Stimulated activated naive CD8-positive, alpha-beta T cell treated with anti-CD3 and anti-CD28 coated beads, Interleukin-15, Interleukin-2, amounts not matched to agents 100 U/mL and 50 U/mL, for 24 hours (primary cell): ENCODE measurements at places on chromosomes 7 and 10.

GRCh38 chr7:74084722-74085578 lies 1.3 kb downstream of the LIMK1 start:
- no peak for DNase-seq

DNA sequence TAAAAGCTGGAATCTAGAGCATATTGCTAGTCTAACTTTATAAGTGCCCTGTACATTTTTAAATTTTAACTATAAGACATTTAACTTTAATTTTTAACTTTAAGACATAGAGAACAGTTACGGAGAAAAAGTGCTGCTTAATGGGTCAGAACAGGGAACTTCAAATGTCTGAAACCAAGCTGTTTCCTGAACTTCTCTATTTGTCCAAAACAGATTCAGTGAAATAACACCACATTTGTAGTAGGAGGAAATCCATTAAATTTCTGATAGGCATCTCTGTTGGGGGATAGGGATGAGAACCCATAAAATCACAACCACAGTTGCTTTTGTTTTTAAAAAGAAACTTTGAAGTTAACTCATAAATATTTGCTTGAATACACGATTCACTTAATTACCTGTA lies 170.8 kb upstream of the ANK3 start:
- no peak for DNase-seq

- DNase-seq: no peak
Measured at GRCh38 chr10:74733612-74734011, 92.8 kb upstream of the KAT6B start.

GRCh38 chr10:125079091-125079600 lies 81.2 kb downstream of the CTBP2 start:
- DNase-seq: no peak

GRCh38 chr7:22945584-22945983 lies 68.3 kb downstream of the HYCC1 start:
- no peak for DNase-seq

- DNase-seq: no peak
Measured at GRCh38 chr7:3884543-3884942, 583.5 kb downstream of the SDK1 start.

DNA sequence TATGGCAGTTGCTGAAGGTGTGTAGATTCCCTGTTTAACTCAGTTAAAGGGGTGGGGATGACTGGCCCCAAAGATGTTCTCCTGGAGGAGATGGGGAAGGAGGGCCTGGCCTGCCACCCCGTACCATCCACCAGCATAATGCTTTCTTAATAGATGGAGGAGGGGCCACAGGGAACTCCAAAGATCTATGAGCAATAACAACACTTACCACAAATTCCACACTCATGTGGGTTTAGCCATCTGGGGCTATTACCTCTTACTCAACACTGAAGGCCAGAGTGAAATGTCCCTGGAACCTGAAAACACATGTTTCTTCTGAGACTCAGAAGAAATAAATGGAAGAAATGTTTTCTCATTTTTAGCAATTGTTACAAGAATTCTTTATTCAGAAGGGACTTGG lies 259.0 kb downstream of the CXCL12 start:
- no peak for DNase-seq

- DNase-seq: no peak
Measured at GRCh38 chr10:57334523-57334922, 933.2 kb downstream of the IPMK start.

DNA sequence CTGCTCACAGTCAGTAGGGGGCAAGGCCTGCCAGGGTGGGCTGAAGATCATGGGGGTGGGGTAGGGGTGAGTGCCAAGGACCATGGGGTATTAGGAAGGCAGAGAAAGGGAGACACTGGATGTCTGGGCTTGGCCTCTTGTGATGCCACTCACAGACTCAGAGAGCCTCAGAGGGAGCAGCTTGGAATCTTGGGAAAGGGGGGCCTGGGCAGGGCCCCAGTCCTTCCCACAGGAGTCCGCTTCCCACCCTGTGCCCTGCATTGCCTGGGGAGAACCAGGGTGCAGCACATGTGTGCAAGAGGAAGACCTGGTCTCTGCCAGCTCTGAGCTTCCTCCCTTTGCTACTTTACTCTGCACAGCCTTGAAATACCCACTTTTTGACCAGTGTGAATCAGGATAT lies 4.3 kb downstream of the ADCY1 start:
- DNase-seq: no peak

- DNase-seq: no peak
Measured at GRCh38 chr10:50260791-50261281, 9.5 kb upstream of the ASAH2 start.

DNA sequence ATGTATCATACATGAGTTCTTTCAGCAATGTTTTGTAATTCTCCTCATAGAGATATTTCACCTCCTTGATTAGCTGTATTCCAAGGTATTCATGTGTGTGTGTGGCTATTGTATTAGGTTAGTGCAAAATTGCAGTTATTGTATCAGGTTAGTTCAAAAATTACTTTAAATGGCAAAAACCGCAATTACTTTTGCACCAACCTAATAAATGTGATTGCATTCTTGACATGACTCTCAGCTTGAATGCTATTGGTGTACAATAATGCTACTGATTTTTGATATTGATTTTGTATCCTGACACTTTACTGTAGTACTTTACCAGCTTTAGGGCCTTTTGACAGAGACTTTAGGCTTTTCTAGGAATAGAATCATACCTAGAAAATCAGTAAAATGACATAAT lies 297.4 kb downstream of the ZWINT start:
- no peak for DNase-seq

DNA sequence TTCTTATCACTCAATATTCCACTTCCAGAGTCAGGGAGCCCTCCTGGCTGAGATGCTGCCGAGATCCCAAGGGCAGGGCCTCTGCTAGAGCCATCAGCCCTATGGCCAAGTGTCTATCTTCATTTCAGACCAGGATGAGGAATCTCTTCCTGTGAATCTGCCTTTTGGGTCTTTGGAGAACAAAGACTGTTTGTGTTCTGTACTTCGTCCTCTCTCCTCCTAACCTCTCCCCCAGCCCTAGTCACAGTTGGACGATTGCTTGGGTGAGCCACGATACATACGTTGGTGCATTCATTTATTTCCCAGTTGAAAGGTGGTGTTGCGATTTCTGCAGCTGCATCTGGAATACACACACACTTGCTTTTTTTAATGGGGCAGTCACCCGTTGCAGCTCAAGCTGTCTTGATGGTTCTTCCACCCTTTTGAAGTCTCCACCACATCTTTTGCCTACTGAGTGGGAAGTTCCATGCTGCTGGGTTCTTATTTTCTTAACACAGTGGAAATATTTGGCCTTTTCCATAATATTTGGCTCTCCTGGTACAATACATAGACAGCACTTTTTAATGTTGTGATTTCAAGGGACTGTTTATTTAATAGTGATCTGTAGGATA lies 26.7 kb downstream of the SH3PXD2A start:
- no peak for DNase-seq

DNA sequence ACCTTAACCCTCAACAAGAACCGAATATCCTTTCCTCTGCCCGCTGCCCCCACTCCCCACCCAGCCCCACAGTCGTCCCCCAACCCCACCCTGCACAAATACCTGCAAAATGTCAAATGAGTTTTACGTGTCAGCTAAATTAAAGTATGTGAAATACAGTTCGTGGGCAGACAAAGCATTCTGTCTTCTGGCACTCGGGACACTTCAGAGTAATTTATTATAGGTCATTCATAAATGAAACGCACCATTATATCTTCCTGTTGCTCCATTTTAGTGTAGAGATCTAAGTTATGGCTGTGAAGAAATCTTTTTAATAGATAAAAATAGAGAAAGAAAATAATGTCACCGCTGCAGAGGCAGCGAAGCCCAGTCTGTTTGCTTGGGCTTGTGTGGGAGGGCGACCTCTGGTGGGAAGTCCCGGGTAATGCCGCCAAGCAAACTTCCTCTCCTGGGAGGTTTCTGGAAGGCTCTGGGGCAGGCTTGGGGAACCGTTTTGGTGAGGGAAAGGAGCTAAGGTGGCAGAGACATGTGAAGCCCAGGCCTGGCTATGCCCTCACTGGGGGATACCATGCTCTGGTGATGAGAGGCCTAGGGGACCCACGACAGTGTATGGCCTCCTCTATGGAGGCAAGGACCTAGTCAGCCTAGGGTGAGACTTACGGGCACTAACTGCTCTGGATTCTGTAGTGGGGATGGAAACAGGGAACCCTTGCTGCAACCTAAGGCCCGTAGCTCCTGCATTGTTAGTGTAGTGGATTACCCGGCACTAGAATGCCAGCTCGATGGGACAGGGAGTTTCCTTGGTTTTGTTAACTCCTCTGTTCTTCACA lies 604.9 kb downstream of the LRMDA start:
- DNase-seq: peak; percentile 53

GRCh38 chr7:18288322-18289037 lies 207.1 kb upstream of the HDAC9 start:
- DNase-seq: no peak

- DNase-seq: no peak
Measured at GRCh38 chr10:110005719-110006118, 2.1 kb upstream of the ADD3 start.

GRCh38 chr10:13271552-13272163 lies 28.2 kb downstream of the PHYH start:
- peak; percentile 46 for DNase-seq

DNA sequence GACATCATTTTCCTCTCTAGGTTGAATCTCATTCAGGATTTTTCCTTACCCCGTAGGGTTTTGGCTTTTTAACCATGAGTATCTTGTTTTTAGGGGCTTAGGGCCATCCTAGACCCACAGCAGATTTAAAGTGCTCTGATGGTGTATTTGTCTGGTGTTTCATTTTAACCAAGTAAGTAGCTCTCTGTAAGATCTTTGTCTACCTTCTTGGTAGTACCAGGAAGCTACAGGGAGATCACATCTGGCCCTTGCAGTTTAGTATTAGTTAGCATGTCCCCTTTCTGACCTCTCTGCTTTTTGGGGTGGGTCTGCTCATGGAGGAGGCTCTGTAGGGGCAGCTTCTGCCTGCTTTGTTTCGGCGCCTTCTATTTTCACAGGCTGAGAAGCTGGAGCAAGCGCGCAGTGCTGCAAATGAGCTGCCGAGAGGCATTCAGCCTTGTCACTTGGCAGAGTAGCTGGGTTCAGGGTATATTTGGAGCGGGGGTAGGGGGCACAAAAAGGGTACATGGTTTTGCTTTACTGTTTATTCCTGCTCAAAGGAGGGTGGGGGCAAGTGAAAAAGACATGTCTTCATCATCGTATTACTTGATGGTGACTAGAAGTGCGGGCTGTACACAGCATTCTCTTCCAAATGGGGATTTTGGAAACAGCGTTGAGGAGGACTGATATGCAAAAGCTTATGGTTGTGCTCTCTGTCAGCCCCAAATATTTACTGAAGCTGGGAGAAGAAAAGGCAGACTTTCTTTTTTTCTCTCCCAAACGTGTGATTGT lies 146.3 kb downstream of the CELF2 start:
- peak; percentile 45 for DNase-seq

DNA sequence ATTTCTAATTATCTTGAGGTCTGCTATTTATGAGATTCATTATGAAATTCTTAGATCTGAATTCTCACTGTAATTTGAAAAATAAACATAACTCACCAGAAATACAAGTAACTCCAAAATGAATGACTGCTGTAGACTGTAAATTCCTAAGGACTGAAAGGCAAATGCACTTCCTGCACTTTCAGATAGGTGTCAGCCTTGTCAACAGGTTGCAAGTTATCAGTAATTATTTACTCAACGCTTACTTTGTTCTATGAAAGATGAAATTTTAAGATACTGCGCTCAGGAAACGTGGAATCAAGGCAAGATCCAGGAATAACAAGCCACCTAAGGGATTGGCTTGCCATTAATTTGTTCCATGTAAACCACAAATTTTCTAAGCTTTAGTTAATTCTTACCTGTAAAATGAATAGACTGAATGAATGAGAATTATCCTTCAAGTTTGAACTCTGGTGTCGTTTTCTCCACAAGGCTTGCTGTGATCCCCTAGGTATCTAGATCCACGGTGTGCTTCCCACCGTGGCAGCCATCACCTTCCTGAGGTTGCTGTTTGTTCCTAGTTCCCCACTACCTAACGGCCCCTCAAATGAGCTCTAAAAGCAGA lies 12.6 kb downstream of the DHX32 start:
- DNase-seq: peak; percentile 10

DNA sequence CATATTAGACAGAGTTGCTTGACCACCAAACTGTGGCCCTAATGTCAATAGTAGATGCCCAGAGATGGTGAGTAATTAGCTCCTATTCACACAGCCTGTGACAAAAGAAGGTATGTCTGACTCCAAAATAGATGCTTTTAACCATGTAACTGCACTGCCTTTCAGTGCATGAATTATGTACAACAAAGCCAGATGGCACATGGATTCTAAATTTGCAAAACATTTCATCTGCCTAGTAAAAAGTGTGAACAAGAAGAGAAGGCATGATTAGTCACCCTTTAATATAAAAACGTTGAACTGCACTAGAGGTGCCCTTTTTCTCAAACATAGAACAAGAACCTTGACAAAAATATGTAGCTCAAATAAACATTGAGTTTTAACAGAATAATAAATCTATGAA lies 35.5 kb upstream of the PTPRZ1 start:
- DNase-seq: no peak

- DNase-seq: no peak
Measured at GRCh38 chr10:95263864-95264226, 27.0 kb downstream of the PDLIM1 start.

GRCh38 chr7:81457852-81458522 lies 311.9 kb downstream of the HGF start:
- DNase-seq: no peak

GRCh38 chr10:71079761-71080380 lies 132.5 kb upstream of the UNC5B start:
- DNase-seq: no peak

- DNase-seq: no peak
Measured at GRCh38 chr10:7491230-7491629, 80.4 kb upstream of the SFMBT2 start.

GRCh38 chr7:47509571-47509970 lies 72.3 kb downstream of the TNS3 start:
- no peak for DNase-seq

DNA sequence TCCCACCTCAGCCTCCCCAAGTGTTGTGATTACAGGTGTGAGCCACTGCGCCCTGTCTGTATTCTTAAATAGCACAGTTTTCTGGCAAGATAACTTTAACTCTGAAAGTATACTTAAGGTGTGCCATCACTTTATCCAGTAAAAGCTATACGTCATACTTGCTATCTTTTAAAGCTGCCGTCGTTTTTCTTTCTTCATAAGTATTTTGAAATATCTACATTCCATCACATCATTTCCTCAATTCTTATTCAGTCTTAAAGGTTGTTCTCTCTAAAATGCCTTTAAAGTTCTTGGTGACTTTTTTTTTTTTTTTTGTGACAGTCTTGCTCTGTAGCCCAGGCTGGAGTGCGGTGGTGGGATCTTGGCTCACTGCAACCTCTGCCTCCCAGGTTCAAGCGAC lies 34.7 kb downstream of the PTPN12 start:
- DNase-seq: no peak

GRCh38 chr7:2802504-2803341 lies 41.4 kb downstream of the GNA12 start:
- no peak for DNase-seq
